Cardiac muscle cell (in vitro differentiated cells and primary cell): ENCODE measurements at places on chromosomes 13 and 19. TPM values are rescaled to one million over a fixed set of nuclear protein-coding genes. Genes with fewer than 3 reads are reported as not detected.

DNA sequence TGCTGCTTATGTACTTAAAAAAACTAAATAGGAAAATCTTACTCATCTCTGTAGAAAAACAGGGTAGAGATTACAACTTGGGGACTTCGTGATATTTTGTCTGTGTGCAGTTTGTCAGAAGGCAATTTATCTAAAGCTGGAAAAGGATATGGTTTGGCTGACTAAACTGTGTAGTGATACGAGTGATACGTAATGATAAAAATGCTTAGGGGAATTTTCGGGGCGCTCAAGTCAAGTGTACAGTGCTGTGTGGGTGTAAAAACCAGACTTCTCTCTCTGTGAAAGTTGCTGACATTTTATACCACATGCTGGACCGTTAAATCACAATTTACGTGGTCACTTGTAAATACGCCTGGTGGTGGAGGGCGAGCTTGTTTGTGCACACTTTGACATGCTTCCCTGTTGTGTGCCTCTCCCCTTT, 221.7 kb downstream of the KCNRG start:
- H3K4me1 ChIP-seq, result no peaks in the 10 kb centered on the region
- no peaks in the 10 kb centered on the region for H3K27me3 ChIP-seq
- no peak overlapping the region for H3K4me3 ChIP-seq
- no peak overlapping the region for H3K27ac ChIP-seq

DNA sequence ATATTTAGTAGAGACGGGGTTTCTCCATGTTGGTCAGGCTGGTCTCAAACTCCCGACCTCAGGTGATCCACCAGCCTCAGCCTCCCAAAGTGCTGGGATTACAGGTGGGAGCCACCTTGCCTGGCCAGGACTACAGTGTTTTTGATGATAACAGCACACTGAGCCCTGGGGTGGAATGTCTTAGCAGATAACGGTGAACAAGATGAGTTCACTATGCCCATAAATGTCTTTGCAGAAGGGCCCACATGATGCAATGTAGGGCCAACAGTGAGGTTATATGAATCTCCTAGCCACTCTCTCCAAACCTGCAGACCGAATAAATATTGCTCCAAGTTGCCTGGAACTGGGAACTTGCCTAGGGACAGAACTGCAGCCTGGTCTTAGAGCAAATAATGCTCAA, 235.1 kb downstream of the COG6 start:
- H3K27me3 ChIP-seq, result no peaks in the 10 kb centered on the region
- H3K4me3 ChIP-seq, result no peak overlapping the region
- no peaks in the 10 kb centered on the region for H3K36me3 ChIP-seq
- H3K4me1 ChIP-seq, result peaks cover 15% of the 10 kb centered on the region
- no peak for DNase-seq

- H3K4me3 ChIP-seq, result no peak overlapping the region
- peaks cover 26% of the 10 kb centered on the region for H3K4me1 ChIP-seq
- H3K36me3 ChIP-seq, result no peaks in the 10 kb centered on the region
- DNase-seq, result no peak
Measured at GRCh38 chr13:33545492-33545891, 259.9 kb upstream of the STARD13 start.

- H3K36me3 ChIP-seq, result no peaks in the 10 kb centered on the region
- no peak for DNase-seq
- H3K4me1 ChIP-seq, result no peaks in the 10 kb centered on the region
- H3K4me3 ChIP-seq, result no peak overlapping the region
- no peak overlapping the region for H3K27ac ChIP-seq
Measured at GRCh38 chr13:100733261-100733660, 58.7 kb upstream of the TMTC4 start.

- H3K27ac ChIP-seq, result peak overlapping the region; percentile 37
- H3K36me3 ChIP-seq, result peaks cover 33% of the 10 kb centered on the region
- no peak for DNase-seq
- H3K27me3 ChIP-seq, result no peaks in the 10 kb centered on the region
- no peaks in the 10 kb centered on the region for H3K4me1 ChIP-seq
- H3K4me3 ChIP-seq, result peak overlapping the region; percentile 60
Measured at GRCh38 chr19:39971380-39972035, 543 bp downstream of the PSMC4 start.

- H3K27me3 ChIP-seq, result no peaks in the 10 kb centered on the region
- no peaks in the 10 kb centered on the region for H3K36me3 ChIP-seq
- H3K4me1 ChIP-seq, result peaks cover 20% of the 10 kb centered on the region
- DNase-seq, result peak; percentile 46
- H3K4me3 ChIP-seq, result no peak overlapping the region
- peak overlapping the region; percentile 80 for H3K27ac ChIP-seq
Measured at GRCh38 chr13:23969647-23970046, 72.3 kb upstream of the C1QTNF9B start.

DNA sequence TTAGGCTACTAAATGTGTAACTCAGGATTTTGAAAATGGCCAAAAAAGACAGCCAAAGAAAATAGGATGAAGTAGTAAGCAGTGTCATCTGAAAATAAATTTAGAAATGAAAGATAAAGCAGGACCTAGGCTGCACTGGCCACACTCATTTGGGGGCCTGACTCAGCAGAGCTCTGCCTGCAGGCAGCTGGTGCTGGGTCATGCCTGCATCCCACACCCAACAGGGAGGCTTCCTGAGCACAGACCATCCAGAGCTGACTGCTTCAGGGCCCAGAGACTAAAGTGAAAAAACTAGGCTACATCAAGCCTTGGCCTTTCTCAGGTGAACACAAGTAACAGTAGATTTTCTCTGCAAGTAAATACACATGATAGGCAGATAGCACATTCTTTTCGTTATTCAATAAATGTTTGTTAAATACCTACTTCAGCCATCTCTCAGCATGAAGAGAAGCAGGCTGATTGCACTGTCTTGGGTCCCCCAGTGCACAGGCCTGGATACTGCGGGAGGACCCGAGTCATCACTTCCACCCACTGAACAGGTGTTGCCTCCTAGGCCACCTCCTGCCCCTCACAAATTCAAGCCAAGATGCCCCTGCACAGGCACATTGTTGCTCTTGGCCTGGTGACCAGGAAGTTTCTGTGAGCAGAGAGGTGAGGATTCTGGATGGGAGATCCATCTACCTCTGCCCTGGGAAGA, 284.0 kb downstream of the OXGR1 start:
- no peaks in the 10 kb centered on the region for H3K27me3 ChIP-seq
- H3K36me3 ChIP-seq, result no peaks in the 10 kb centered on the region
- no peak overlapping the region for H3K27ac ChIP-seq
- DNase-seq, result no peak

DNA sequence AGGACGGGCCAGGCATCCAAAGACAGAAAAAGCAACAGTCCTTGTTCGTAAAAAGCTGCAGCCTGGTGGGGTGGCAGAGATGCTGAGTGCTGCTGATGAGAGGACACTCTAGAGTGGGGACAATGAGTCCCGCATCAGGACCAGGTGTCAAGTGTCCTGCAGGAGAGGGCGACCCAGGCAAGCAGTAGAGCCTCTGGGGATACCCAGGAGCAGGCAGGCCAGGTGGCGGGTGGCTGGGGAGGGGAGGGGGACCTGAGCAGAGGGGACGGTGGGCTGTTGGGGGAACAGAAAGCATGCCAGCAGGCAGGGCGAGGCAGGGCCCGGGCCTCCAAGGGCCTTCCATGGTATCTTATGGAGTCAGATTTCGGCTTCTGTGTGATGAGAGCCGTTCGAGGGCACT, 35.8 kb downstream of the GGACT start:
- no peaks in the 10 kb centered on the region for H3K36me3 ChIP-seq
- H3K4me1 ChIP-seq, result no peaks in the 10 kb centered on the region
- H3K27ac ChIP-seq, result no peak overlapping the region
- H3K27me3 ChIP-seq, result no peaks in the 10 kb centered on the region
- no peak for DNase-seq
- H3K4me3 ChIP-seq, result no peak overlapping the region

- H3K36me3 ChIP-seq, result peaks cover 9% of the 10 kb centered on the region
- H3K27me3 ChIP-seq, result peaks cover 52% of the 10 kb centered on the region
- no peak overlapping the region for H3K27ac ChIP-seq
- H3K4me1 ChIP-seq, result no peaks in the 10 kb centered on the region
- DNase-seq, result no peak
Measured at GRCh38 chr19:12750851-12751250, 740 bp upstream of the BEST2 start.

DNA sequence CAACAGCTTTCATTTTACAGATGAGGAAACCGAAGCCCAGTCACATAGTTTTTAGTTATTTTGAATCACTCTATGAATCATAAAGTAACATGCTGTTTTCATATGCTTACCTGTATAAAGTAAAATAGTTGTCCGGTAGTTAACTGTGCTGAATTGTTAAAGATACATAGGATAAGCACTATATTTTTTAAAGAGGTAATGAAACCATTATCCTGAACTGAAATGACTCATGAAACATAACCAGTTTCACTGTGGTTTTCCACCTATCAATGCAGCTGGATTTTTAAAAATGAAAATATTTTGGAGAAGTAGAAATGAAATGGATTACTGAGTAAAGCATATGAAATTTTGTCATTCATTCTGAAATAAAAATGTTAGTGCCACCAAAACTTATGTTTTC, 655.0 kb downstream of the OLFM4 start:
- no peak overlapping the region for H3K27ac ChIP-seq
- no peaks in the 10 kb centered on the region for H3K4me1 ChIP-seq
- no peaks in the 10 kb centered on the region for H3K36me3 ChIP-seq
- no peaks in the 10 kb centered on the region for H3K27me3 ChIP-seq

DNA sequence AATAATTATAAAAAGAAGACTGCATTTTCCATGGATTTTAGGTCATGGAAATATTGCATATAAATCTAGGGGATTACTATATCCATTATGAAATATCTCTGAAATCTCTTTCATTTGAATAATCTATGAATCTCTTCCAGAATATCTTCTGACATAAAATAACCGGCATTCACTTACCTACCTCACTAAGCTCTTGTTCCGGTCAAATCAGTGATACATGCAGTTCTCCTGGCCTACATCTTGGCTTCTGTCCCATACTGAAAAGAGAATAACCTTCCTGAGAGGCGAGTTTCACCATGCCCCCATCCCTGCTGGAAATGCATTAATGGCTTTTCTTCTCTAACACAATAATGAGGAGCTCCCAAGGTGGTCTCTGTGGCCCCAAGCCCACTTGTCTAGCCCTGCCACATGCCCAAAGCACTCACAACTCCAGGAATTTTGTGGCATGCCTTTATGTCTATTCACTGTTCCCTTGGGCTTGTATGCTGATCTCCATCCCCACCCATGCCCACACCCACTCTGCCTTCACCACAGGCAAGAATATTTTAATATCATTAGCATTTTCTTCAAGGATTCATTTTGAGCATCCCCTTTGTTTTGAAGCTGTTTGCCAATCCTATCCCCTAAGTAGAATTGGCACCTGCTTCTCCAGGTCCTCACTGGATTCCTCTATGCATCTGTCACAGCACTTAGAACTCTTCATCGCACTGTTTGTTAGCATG, 401.6 kb downstream of the COG6 start:
- no peak for DNase-seq
- no peaks in the 10 kb centered on the region for H3K4me1 ChIP-seq
- no peak overlapping the region for H3K27ac ChIP-seq
- no peaks in the 10 kb centered on the region for H3K27me3 ChIP-seq
- no peak overlapping the region for H3K4me3 ChIP-seq
- H3K36me3 ChIP-seq, result no peaks in the 10 kb centered on the region

GRCh38 chr13:32022311-32022710, 9.3 kb upstream of the FRY start:
- no peaks in the 10 kb centered on the region for H3K27me3 ChIP-seq
- peak overlapping the region; percentile 63 for H3K27ac ChIP-seq
- H3K4me1 ChIP-seq, result peaks cover 9% of the 10 kb centered on the region
- no peak overlapping the region for H3K4me3 ChIP-seq

DNA sequence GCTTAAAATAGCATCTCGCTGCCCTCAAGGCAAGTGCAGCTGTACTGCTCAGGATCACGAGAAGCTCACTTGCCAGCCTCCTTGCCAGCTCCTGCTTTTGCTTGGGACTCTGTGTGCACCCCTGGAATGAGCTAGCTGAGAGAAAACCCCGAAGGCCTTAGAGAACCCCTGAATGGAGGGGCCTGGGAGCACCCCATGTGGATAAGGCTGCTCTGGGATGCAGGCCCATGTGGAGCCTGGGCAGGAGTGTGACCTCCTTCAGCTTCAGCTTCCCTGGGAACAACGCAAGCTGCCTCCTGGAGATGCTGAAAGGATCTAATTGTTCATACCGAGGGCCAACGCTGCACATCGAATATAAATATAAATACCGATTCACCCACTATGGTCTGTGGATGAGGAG, 109.2 kb downstream of the HSPH1 start:
- no peaks in the 10 kb centered on the region for H3K4me1 ChIP-seq
- DNase-seq, result no peak
- H3K27ac ChIP-seq, result no peak overlapping the region
- H3K27me3 ChIP-seq, result peaks cover 6% of the 10 kb centered on the region

DNA sequence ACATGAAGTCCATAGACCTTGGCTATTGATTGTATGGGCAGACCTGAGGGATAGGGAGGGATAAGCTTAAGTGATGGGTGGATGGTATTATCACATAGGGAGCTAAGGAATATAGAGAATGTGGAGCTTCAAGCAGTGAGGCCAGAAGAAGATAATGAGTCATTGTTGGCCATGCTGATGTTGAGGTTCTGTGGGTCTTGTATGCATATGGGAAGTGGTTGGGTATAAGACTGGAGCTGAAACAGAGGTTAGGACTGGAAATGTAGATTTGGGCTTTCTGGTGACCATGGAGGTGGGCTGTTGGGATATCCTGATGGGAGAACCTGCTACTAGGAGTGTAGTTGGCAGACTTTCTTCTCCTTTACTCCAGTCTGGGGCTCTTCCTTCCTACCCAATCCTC, 73.7 kb upstream of the TSC22D1 start:
- H3K27ac ChIP-seq, result no peak overlapping the region
- H3K36me3 ChIP-seq, result no peaks in the 10 kb centered on the region
- no peak overlapping the region for H3K4me3 ChIP-seq
- no peaks in the 10 kb centered on the region for H3K27me3 ChIP-seq
- no peaks in the 10 kb centered on the region for H3K4me1 ChIP-seq

DNA sequence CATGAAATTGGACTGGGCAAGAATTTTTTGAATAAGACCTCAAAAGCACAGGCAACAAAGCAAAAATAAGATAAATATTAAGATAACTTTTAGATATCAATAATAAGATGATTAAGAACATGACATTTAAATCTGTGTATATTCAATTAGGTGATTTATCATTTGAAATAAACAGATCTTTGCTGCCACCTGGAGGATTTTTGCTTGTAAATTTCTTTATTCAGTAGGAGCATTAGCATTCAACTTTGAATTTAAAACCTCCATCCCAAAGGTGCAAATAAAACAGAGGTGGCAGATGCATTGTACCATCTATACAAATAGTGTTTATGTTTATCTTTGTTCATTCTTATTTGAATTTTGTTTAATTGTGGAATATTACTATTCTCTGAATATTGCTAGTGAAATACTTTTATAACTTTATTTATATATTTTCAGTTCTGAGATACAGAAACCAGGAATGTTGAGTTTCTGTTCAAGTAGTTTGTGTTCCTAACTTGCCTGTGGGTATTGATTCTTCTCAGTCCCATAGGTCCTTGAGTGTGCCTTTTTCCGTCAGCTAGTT, 20.9 kb downstream of the COG6 start:
- H3K4me1 ChIP-seq, result no peaks in the 10 kb centered on the region
- no peaks in the 10 kb centered on the region for H3K27me3 ChIP-seq
- H3K4me3 ChIP-seq, result no peak overlapping the region

Gene ANGPTL4
- polyA plus RNA-seq, result 3.0 and 6.0 TPM in 2 replicates

Gene KLK1
- polyA plus RNA-seq, result not detected in 2 replicates

Gene DIRAS1
- polyA plus RNA-seq, result 3.1 and 3.3 TPM in 2 replicates

Gene NUFIP1
- 5.7 and 7.5 TPM in 2 replicates for polyA plus RNA-seq

Gene PPM1N
- 1.2 and 4.0 TPM in 2 replicates for polyA plus RNA-seq

Gene TSHZ3
- 0.65 and 1.7 TPM in 2 replicates for polyA plus RNA-seq

Gene ELAVL3
- 0.10 TPM in 1 of 2 replicates, not detected in the other for polyA plus RNA-seq

Gene CNFN
- 7.1 and 12.1 TPM in 2 replicates for polyA plus RNA-seq

Gene ZNF44
- polyA plus RNA-seq, result 12.5 and 14.0 TPM in 2 replicates

Gene PLK5
- 0.54 and 0.87 TPM in 2 replicates for polyA plus RNA-seq
